ENCODE measurements at places on chromosomes 5 and 9.

GRCh38 chr9:4059437-4059836 is 240.4 kb downstream of the GLIS3 start:
- no peak for DNase-seq

DNA sequence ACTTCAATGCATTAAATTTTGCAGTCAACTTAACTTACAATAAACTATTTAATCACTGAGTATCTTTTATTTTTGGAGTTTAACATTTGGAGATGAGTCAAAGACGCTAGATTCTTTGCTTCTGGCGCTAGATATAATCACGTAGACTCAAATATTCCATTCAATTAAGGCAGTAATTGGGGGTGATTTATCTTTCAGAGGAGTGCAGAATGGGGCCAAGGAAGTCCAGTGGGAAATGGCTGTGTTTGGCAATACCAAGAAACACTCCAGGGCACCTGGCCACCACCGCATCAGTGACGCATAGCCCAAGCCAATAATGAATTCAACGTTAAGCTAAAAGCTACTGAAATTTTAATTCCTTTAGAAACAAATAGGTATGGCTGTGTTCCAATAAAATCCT is 81.2 kb downstream of the PHAX start:
- DNase-seq, result no peak

DNA sequence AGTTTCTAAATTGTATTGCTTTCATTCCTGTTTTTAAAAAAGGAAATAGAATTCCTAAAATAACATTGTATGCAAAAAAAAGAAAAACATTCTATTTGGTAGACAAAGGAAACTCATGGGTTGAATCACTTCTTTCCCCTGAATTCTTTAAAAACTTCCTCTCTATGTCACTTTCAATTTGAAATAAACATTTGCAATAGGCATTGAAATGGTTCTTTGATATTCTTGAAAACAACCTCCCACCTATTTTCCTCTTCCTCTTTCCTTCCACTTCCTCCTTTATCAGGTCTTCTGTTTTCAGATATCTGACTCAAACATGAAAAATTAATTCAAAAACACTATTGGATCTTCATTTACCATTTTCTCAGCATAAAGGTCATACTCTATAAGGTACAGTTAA is 442.0 kb upstream of the MEF2C start:
- DNase-seq, result no peak

DNA sequence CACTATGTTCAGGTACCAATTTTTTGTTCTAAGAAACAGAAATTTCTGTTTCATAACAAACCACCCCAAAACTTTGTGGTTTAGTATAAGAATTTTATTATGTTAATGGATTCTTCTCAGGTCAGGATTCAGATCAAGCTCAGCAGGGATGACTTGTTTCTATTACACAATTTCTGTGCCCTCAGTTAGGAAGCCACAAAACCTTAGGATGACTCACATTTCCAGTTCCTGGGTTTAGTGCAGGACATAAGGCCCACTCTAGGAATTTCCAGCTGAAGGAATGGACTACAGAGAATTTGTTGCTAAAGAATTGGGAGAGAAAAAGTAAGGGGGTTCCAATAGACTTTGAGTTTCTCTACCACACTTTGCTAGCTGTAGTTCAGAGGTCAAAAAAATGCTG is 629.3 kb downstream of the ANXA1 start:
- DNase-seq, result no peak

- no peak for DNase-seq
Measured at GRCh38 chr9:69946800-69947437, 96.7 kb upstream of the MAMDC2 start.

- peak; percentile 38 for DNase-seq
Measured at GRCh38 chr5:58849921-58850667, 267.2 kb downstream of the RAB3C start.

GRCh38 chr9:80285326-80285725 is 713.6 kb downstream of the TLE4 start:
- no peak for DNase-seq
